AML-193 (cell line): ENCODE measurements at places on chromosomes 4 and X.

- DNase-seq = peak; percentile 1
These were observed 28.0 kb downstream of the PDHA2 start for GRCh38 chr4:95867919-95868318.

DNA sequence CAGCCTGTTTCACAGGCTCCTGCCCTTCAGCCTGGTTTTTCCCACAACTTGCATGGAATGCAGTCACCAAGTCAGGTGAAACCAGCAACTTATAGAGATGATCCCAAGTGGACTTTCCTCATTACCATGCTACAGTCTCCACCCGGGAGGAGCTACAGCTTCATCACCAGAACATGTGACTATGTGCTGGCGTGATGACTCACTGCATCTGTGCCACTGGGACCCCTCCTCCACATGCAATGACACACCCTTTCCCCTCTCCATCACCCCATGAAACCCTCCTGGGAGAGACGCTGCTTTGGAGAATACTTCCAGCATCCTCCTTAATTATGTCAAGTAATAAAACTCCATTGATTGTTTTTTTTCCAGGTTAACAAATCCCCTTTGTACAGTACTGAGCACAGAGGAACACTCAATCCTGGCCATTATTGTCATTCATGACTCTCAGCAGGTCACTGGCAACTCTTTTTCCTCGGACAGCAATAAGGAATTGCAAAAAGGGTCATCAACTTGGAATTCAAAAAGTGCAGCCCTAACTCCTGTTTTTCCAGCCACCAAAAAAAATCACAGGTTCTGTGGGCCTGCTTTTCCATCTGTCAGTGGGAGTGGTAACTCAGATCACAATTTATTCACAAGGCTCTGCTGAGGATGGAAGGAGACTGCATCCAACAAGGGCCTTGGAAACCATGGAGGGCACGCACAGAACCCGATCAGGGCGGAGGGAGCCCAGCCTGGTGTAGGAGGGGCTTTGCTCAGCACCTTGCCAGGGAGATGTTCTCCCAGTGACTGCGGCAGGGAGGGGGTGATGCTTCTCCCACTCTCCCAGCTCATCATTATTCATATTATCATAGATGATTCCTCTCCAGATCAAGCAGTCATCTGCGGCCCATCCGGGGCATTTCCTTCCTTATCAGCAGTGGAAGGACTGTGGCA, 17.4 kb downstream of the QDPR start:
- DNase-seq = no peak

GRCh38 chr4:791898-792625, 33.9 kb downstream of the CPLX1 start:
- no peak for DNase-seq

DNA sequence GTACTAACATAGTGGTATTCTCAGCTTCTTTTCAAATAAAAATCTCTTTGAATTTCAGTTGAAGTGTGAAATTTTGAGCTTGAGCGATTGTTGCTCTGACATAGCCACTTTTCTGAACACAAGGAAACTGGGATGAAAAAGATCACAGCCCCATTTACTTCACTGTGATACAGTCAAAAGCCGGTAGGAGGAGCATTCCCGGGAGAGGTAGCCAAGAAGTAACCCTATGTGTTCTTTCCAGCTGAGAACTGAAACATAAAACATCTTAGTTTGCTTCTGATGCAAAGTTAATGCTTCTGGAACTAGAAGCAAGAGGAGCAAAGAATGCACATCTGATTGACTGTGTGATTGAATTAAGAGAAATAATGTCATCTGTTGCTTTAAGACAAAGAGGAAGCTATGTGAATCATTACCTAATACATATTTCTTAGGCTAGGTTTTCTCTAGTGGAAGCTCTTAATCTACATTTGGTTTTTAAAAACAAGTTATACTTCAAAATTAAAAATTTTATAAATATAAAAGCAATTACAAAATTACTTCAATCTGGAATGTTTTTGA, 88.3 kb upstream of the UNC5C start:
- no peak for DNase-seq

GRCh38 chr4:91958596-91958995, 345.2 kb upstream of the GRID2 start:
- DNase-seq = no peak

- no peak for DNase-seq
These were observed 491.7 kb downstream of the RAPGEF2 start for GRCh38 chr4:159594576-159594975.

GRCh38 chr4:10198365-10198764, 81.8 kb upstream of the WDR1 start:
- no peak for DNase-seq

DNA sequence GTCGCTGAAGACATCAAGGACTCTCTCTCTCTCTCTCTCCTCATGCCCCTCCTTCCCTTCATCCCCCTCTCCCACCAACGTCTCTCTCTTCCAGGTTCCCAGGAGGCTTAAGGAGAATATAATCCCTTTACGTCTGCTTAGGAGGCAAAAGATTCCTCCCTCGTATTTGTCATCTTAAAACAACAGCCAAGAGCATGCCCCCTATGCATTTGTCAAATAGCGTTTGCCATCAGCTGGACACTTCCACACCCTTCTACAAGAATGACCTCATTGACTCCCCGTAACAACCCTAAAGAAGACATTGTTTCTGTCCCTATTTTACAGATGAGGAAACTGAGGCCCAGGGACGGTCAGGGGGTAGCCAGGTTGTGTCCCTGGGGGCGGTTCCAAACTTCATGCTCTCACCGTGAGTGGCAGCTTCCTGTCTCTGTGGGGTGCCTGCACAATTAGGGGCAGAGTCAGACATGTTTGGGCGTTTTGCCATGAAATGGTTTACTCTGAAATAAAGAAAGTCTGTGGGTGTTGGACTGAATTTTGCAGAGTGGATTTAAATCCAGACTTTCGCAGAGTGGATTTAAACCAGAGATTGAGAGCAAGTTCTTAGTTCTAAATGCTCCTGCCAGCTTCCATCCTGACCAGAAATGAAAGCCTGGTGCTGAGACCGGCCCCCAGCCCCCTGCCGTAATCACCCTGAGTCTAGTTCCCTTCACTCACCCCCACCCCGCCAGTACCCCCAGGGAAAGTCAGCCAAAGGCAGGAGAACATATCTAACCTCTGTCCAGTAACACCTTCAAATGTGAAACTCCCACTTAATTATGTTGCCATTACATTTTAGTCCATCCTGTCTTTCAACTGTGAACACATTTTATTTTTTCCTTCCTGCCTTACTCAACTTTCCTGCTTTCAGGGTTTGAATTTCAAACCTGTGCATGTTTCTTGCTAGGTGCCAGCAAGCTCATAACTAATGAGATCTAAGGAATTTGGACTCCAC, 44.3 kb upstream of the TBL1X start:
- no peak for DNase-seq
